ENCODE measurements at places on chromosomes 5 and 9. TPM values are rescaled to one million over a fixed set of nuclear protein-coding genes. Genes with fewer than 3 reads are reported as not detected.

DNA sequence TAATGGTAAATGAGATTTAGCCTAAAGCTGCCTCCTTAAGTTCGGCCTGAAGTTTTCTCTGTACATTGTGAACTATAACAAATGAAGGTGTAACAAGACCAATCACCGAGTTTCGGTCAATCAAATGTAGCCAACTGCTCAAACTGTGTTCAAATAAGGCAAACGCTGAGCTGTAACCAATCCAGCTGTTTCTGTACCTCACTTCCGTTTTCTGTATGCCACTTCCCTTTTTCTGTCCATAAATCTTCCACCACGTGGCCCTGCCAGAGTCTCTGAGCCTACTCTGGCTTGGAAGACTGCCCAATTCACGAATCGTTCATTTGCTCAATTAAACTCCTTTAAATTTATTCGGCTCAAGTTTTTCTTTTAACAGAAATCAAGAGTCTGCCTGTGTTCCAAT lies 193.5 kb upstream of the KLF9 start:
- no peak for DNase-seq

DNA sequence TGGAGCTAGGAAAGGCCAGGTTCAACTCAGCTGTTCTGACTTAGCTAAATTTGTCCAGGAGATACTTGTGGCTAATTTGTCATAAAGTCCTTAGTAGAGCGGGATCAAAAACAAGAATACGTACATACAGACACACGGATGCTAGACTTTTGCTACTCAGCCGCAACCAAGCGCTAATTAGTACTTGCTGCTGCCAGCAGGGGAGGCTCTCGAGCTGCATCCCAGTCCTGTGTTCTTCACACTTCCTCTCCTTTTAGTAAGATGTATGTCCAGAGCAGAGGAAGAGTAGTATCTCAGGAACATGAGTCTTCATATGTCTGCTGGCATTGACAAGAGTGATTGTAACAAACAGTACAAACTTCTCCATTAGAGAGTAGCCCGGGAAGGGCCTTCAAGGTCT lies 58.3 kb downstream of the CYFIP2 start:
- DNase-seq, result no peak

DNA sequence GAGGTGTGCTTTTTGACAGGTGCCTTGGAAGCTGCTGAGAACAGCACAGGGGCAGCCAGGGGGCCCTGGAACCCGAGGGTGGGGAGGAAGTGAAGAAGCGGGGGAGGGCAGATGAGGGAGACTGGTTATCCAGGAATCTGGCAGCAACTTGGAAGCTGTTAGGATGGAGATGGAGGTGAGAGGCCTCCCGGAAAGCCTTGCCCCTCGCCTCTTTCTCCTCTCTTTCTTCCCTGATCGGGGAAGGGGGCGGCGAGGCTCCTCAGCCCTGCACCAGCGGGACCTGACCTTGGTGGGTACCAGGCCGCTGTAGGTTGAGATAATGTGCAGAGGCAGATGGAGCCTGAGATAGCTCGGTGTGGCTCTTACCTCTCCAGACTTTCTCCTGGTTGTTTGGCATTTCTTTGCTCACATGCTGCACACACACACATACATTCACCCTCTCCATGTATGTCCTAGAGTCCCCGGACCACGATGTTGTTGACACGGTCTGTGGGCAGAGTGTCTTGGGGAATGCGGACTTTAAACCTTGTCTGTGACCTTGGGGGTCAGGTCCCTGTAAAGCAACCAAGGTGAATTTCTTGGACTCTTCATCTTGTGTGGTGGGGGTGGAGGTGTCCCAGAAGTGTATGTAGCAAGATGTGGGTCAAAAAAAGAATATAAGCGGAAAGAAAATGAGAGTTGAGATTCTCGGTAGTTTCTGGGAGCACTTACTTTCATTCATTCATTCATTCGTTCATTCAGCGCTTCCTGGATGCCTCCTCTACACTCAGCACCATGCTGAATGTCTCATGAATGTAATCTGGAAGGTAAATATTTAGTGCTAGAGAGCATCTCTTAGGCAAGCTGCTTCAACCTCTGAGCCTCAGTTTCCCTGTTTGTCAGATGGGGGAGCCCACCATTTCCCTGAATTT lies 1.6 kb downstream of the WWC1 start:
- no peak for DNase-seq

DNA sequence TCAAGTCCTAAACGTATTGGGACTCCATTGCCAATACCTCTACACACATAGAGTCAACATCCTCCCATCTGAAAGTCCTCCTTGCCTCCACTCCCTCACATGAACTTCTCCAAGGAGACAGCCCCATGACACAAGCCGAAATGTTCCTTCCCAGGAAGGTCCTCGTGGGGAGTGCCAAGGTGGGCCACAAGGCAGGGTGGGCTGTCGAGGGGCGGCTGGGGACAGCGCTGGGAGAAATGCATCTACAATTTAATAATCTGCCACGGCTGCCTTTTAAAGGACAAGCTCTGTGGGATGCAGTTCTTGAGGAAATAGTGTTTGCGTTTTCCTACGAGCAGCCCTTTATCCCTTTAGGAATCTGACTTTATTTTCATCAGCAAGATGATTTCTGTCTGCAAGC lies 138.7 kb downstream of the GABBR2 start:
- DNase-seq, result no peak

GRCh38 chr5:126948011-126948355 lies 82.4 kb downstream of the MARCHF3 start:
- DNase-seq, result no peak

DMRT2 gene
- polyA plus RNA-seq, result 2.4 TPM

- no peak for DNase-seq
These were observed 172.3 kb upstream of the PPP1R26 start for GRCh38 chr9:135307300-135307699.

- no peak for DNase-seq
These were observed 20.6 kb downstream of the B4GALT7 start for GRCh38 chr5:177620560-177620959.

ENTPD2 gene
- polyA plus RNA-seq, result 4.4 TPM

- no peak for DNase-seq
These were observed 6.8 kb downstream of the RPL12 start for GRCh38 chr9:127444283-127444920.

GRCh38 chr9:6106711-6107339 lies 91.4 kb upstream of the RANBP6 start:
- DNase-seq, result peak; percentile 9

PCDHGA5 gene
- 2.2 TPM for polyA plus RNA-seq

CYSRT1 gene
- polyA plus RNA-seq, result 8.2 TPM

DNA sequence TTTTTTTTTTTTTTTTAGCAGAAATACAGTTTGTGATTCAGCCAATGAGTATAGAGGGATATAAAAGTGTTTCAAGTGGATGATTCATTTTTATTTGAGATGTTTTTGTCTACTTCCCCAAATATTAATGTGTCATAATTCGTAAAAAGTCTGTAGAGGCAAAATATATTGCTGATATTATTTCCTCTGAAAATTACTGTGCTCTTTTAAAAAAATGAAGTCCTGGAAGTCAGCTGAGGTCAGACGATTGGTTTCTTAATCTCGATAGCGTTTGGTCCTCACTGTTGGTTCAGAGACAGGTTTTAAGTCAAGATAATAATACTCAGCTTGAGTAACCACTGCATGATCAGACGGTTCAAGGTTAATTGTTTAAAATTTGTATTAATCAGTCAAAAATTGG lies 19.5 kb downstream of the IL9 start:
- DNase-seq, result no peak

SH3RF2 gene
- 5.2 TPM for polyA plus RNA-seq

DNA sequence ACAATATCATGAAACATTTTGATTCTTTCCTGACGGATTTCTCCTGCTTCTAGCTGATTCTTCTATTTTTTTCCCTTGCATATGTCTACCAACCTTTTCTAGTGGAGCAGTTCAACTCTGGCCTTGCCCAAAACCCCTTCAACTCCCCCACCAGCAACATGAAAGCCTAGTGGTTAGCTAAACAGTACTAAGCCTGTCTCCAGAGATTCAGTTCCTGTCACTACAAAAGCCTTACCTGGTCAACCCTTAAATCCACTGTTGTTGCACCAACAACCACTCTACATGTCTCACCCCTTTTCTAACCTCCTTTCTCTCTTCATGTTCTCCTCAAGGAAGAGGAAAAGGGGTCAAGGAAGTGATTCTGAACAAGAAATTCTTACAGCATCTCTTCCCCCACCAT lies 74.8 kb upstream of the PIK3R1 start:
- no peak for DNase-seq

GRCh38 chr5:109998726-109999125 lies 309.0 kb downstream of the MAN2A1 start:
- DNase-seq, result no peak

PKD2L2 gene
- 0.32 TPM for polyA plus RNA-seq

FGF1 gene
- polyA plus RNA-seq, result 29.7 TPM

GRCh38 chr5:61966296-61966955 lies 339.6 kb upstream of the KIF2A start:
- DNase-seq, result no peak

DNA sequence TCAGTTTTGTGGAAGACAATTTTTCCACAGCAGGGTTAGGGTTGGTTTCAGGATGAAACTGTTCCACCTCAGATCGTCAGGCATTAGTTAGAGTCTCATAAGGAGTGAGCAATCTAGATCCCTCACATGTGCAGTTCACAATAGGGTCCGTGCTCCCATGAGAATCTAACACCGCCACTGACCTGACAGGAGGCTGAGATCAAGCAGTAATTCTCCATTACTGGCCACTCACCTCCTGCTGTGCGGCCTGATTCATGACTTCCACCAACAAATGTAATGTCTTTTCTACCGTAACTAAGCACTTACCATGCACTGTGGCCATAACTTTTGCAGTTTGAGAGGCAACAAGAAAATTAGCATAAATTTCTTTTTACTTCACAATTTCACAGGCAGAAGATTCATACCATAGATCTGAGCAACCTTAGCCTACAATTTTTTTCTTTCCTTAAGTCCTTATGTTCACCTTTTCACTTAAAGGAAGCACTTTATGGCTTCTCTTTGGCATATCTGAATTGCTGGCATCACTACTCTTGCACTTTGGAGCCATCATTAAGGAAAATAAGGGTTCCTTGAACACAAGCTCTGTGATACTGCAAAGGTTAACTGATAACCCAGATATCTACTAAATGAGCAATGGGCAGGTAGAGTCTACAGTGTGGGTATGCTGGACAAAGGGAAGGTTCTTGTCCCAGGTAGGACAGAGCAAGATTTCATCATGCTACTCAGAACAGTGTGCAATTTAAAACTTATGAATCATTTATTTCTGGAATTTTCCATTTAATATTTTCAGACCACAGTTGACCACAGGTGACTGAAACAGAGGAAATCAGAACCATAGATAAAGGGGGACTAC lies 83.0 kb upstream of the IFNK start:
- no peak for DNase-seq

DNA sequence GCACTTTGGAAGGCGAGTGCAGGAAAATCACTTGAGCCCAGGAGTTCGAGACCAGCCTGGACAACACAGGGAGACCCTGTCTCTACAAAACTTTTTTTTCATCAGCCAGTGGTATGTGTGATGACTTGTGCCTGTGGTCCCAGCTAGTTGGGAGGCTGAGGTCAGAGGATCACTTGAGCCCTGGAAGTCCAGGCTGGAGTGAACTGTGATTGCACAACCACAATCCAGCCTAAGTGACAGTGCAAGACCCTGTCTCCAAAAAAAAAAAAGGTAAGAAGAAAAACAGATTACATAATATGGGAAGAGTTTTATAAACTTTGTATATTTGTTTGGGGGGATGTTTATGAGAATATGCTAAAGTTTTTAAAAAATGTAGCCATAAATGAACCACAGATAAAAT lies 76.5 kb upstream of the CER1 start:
- DNase-seq, result no peak

- no peak for DNase-seq
These were observed 32.2 kb downstream of the LNPEP start for GRCh38 chr5:96968074-96968473.

GRCh38 chr5:68086439-68086838 lies 129.1 kb upstream of the PIK3R1 start:
- DNase-seq, result no peak

FGFR4 gene
- 61.5 TPM for polyA plus RNA-seq

DNA sequence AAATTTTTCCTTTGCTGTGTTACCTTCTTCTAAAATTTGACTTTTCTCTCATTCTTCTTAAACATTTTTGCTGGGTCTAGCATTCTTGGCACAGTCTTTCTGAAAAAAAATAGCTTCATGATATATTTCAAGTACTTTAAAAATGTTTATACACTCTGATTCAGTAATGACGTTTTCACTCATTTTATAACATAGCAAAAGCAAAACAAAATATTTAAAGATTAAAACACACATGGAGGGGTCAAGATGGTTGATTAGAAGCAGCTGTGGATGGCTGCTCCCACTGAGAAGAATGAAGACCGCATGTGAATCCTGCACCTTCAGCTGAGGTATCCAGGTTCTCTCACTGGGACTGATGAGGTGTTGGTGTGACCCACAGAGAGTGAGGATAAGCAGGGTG lies 188.2 kb downstream of the SGCD start:
- DNase-seq, result no peak

DNA sequence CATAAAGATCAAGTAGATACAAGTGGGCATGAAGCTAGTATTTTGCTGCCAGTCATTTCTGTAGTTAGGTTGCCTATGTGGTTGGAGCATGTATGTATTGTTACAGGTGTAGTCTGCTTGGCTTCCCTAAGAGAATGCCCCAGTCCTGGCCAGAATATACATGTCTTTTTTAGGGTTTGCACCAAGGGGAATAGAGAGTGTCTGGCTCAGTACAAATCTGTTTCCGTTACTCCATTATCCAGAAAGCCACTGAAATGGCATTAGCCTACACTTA lies 23.2 kb downstream of the TGFBR1 start:
- DNase-seq, result no peak

DNA sequence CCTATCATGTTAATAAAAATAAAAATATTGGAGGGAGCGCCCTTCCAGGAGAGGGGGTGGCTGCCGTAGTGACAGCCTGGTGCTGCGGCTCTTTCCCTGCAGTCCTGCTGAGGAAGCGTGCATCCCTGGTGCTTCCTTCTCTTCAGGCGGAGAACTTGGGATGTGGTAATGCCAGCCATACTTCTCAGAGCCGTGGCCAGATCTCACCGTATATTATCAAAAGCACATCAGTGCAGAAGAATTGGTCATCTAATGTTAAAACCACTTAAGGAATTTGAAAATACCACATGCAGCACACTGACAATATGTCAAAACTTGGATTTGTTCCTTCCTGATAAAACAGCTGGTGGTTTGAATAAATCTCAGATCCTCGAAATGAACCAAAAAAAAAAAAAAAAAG lies 17.7 kb downstream of the C9orf40 start:
- DNase-seq, result no peak

DNA sequence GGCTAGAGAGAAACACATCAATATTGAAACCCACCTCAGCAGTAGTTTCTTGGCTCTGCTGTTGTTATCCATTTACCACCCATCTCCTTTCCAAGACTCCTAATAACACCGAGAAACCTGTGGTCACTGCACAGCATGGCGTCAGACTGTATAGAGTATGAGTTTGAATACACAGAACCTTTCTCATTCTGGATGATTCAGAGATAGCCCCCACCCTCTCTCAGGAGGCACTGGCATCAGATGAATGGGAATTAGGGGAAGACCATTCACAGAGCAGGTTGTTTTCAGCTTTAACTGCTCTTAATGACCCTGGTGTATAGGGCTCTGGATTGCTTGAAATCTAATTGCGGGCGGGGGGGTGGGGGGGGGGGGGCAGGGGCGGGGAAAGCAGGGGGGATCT lies 86.7 kb downstream of the GPR21 start:
- DNase-seq, result no peak

BHMT2 gene
- 63.8 TPM for polyA plus RNA-seq

- no peak for DNase-seq
These were observed 16.4 kb upstream of the ARSB start for GRCh38 chr5:79001471-79001870.

LARP1 gene
- 135 TPM for polyA plus RNA-seq

DMRTA1 gene
- 2.5 TPM for polyA plus RNA-seq

- DNase-seq, result no peak
These were observed 113.4 kb downstream of the PAPPA start for GRCh38 chr9:116267021-116267420.

- no peak for DNase-seq
These were observed 345.2 kb downstream of the GLIS3 start for GRCh38 chr9:3954331-3955304.

All from right renal pelvis (tissue), 4 donors.